ENCODE measurements at places on chromosomes 7 and 10. TPM values are rescaled to one million over a fixed set of nuclear protein-coding genes. Genes with fewer than 3 reads are reported as not detected.

- DNase-seq, result peak; percentile 48
These were observed 1.3 kb upstream of the TNRC18 start for GRCh38 chr7:5424749-5425506.

DNA sequence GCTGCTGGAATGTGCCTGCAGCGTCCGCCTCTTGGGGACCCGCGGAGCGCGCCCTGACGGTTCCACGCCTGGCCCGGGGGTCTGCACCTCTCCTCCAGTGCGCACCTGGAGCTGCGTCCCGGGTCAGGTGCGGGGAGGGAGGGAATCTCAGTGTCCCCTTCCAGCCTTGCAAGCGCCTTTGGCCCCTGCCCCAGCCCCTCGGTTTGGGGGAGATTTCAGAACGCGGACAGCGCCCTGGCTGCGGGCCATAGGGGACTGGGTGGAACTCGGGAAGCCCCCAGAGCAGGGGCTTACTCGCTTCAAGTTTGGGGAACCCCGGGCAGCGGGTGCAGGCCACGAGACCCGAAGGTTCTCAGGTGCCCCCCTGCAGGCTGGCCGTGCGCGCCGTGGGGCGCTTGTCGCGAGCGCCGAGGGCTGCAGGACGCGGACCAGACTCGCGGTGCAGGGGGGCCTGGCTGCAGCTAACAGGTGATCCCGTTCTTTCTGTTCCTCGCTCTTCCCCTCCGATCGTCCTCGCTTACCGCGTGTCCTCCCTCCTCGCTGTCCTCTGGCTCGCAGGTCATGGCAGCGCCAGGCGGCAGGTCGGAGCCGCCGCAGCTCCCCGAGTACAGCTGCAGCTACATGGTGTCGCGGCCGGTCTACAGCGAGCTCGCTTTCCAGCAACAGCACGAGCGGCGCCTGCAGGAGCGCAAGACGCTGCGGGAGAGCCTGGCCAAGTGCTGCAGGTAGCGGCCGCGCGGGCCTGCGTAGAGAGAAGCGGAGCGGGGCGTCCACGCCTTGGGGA lies 645 bp downstream of the SLC26A4 start:
- DNase-seq, result peak; percentile 11

DNA sequence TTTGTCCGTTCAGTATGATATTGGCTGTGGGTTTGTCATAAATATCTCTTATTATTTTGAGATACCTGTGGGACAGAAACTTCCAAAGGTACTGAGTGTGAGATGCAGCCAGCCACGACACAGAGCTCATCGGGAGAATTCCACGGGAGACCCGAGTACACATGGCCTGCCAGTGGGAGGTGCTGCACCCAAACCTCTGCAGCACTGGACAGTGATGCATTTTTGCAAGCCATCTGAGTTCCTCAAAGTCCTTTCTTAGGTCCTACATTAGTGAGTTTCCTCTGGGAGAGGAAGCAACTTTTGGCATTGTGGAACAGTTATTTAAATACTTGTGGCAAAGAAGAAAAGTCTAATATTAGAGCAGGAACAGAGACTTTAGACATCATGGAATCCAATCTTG lies 77.5 kb downstream of the ARID5B start:
- no peak for DNase-seq

DNA sequence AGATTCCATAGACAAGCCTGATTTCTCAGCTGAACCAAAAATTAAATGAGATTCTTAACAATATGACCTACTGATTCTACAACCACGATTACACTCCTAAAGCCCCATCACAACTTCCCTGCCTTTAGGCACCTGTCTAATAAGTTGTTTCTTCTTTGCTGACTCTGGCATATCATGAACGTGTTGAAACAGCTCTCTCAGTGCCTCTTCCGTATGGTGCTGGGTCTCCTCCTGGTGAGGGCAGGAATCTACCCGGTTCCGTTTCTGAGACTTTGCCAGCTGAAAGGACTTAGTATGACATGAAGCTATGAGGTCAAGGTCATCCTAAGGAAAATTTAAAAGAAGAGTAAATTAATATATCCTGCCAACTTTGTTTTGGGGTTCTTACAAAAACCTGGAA lies 48.6 kb downstream of the ARHGAP19 start:
- no peak for DNase-seq

- DNase-seq, result no peak
These were observed 4.1 kb downstream of the OTUD1 start for GRCh38 chr10:23442936-23443335.

- peak; percentile 76 for DNase-seq
These were observed 196.8 kb downstream of the SKAP2 start for GRCh38 chr7:26667514-26668133.

- no peak for DNase-seq
These were observed 89.2 kb downstream of the DYNC2I1 start for GRCh38 chr7:158945519-158945918.

DNA sequence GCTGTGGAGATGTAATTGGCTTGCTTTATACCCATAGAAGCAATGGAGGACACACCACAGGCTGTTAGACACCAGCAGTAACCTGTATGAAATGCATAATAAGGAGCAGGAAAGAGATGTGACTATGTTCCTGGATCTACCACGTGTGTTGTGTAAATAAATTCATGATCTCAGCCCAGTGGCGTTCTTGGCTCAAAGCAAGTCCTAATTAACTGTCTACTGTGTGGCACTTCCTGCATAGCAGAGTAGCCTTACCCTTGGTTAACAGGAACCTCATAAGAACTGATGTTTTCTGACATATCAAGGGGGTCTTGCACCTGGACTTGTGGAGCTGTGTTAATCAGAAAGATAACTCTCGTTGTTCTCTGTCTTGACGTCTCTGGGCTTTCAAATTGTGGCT lies 25.7 kb upstream of the FAM180A start:
- peak; percentile 61 for DNase-seq

The KCNMA1 gene
- total RNA-seq, result 101 TPM

The ZNF365 gene
- 0.40 TPM for total RNA-seq

The PEX1 gene
- total RNA-seq, result 15.9 TPM

Data from mucosa of gallbladder (tissue), 1 donor.